Esophagus mucosa (tissue), 1 donor: ENCODE measurements at places on chromosomes 2 and 18. TPM values are rescaled to one million over a fixed set of nuclear protein-coding genes. Genes with fewer than 3 reads are reported as not detected.

DNA sequence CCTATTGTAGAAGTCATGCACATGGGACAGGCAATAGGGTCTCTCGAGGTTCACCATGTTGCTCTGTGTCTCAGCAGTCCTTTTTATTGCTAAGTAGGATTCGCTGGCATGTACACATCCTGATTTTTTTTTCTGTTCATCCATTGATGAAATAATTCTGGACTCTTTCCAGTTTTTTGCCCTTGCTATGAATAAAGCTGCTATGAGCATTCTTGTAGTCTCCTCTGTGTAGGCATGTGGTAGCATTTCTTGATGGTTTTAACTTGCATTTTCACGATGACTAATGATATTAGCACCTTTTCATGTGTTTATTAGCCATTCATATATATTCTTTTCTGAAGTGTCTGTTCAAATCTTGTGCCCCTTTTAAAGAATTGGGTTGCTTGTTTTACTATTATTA, 65.8 kb upstream of the EDAR start:
- ATAC-seq: peak; percentile 49

DNA sequence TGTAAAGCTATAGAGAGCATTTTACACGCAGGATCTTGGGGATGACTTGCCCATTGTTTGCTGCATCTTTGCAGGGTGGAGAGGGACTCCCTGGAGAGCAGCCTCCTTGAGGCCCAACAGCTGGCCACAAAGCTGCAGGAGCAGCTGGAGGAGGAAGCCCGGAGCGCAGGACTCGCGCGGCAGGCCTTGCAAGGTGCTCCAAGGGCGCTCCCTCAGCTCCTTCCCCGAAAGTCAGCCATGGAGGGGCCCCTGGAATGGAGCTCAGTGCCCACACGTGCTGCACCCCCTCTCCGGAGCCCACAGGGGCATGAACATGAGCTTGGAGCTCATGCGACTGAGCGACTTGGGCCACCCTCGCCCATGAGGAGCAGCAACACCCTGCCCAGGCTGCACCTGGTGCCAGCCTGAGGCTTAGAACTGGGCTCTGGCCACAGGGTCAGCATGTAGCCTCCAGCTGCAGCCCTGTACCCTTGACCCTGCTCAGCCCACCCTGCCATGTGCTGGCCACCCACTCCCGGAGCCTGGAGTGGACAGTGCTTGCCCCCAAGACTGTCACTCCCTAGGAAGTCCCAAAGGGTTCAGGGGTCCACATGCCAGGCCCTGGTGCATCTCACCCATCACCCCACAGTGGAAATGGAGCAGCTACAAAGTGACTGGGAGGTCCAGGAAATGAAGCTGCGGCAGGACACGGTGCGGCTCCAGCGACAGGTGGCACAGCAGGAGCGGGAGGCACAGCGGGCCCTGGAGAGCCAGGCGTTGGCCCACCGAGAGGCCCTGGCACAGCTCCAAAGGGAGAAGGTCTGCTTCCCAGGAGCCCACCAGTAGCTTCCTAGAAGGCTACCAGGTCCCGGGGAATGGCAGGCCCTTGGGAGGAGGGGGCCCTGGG, 43.0 kb downstream of the CROCC2 start:
- no peak for ATAC-seq

DNA sequence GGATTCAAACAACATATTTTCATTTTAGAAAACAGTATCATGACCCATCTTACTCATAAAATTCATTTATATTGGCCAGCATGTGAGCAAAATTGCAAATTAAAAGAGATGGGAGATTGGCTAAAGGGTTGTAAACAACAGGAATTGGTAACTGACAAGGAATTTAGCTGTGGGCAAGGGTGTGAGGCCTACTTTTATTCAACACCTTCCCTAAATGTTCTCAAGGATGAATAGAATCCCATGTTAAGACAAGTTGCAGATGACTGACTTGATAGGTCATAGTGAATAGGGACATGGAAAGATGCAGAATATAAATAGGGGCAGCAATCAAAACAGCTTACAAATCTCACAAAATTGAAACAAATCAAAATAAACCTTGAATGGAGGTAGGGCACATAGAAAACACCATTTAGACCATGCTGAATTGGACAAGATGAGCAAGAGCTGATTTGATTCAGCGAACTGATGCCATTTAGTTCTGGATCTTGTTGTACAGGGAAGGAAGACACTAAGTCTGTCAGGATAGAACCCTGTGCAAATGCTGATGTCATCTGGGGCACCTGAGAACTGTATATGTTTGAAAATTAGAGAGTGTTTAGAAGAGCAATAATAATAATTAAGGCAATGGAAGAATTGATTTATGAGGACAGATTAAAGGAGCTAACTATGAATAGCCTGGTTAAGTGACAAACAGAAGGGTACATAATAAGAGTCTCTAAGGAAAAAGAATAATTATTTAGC, 509.7 kb downstream of the ZEB2 start:
- no peak for ATAC-seq

DNA sequence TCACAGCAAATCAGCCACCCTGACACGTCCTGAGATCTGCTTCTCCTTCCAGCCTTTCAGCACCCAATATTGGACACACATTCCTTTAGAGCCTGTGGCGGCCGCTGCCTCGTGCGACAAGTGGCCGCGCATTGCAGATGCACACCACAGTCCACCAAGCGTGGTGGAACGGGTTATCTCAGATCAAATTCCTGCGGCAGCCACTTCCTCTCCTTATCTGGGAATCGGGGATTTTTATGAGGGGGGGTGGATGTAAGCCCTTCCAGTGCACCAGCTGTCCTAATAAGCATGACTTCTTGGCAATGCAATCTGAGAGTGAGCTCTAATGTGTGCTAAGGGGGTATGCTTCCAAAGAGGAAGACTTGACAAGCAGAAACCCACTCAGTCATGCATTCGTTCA, 18.3 kb upstream of the BMP10 start:
- no peak for ATAC-seq

WDR35 gene
- total RNA-seq: 2.4 TPM

ADRA2B gene
- total RNA-seq: not detected
